ENCODE measurements at places on chromosomes 13 and 19. TPM values are rescaled to one million over a fixed set of nuclear protein-coding genes. Genes with fewer than 3 reads are reported as not detected.

ADM5 gene
- 2.6 TPM for total RNA-seq

MUC16 gene
- total RNA-seq: under 0.01 TPM

- H3K27ac ChIP-seq: no peak overlapping the region
- H3K36me3 ChIP-seq: no peaks in the 10 kb centered on the region
- DNase-seq: no peak
- no peak overlapping the region for H3K4me3 ChIP-seq
- no peaks in the 10 kb centered on the region for H3K27me3 ChIP-seq
These were observed 536.5 kb upstream of the SPRY2 start for GRCh38 chr13:80877209-80877943.

DNA sequence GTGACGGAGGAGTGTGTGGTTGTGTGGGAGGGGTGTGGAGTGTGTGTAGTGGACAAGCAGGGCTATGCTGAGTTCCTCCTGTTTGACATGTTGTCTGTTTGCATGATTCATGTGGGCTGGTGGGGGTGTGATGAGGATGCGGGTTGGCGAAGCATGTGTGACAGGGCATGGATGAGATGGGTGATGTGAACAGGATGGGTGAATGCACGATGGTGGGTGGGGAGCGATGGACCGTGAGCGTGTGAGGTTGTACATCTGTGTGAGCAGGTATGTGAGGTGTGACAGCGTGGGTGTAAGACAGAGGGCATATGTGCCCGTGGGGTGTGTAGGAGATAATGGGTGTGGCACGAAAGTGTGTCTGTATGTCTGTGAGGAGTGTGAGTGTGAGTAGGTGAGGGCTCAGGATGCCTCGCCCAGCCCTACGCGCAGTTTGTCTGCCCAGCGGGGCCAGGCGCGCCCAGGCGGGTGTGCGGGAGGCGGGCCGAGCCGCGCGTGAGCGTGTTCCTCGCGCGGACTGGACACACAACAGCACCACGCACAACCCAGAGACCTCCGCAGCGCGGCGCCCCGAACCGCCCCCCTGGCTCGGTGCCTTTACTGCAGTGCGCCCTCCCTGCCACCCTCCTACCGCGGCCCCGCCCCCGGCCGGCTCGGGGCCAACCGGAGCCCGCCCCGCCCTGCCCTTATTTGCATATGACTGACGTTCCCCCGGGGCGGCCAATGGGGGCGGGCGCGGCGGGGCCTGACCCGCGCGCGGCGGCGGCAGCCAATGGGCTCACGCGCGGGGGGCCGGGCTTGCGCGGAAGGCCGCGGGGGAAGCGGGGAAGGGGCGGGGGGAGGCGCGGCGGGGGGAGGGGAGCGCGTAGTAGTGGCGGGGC lies 14.4 kb downstream of the CIC start:
- no peaks in the 10 kb centered on the region for H3K27me3 ChIP-seq
- peaks cover 19% of the 10 kb centered on the region for H3K36me3 ChIP-seq

Measured in activated CD4-positive, alpha-beta memory T cell treated with anti-CD3 and anti-CD28 coated beads, Interleukin-2, amount 10 ng/mL, durations not matched to agents 7 days and 5 days (primary cell).